ENCODE measurements at places on chromosomes 7 and 10. TPM values are rescaled to one million over a fixed set of nuclear protein-coding genes. Genes with fewer than 3 reads are reported as not detected.

GRCh38 chr7:6636741-6637543, at the start of gene ZNF316:
Gene ZNF316, plus strand, starts transcription at chr7:6637318. Its CDS starts 5,092 bp downstream, at chr7:6642410.
- DNase-seq = no peak

DNA sequence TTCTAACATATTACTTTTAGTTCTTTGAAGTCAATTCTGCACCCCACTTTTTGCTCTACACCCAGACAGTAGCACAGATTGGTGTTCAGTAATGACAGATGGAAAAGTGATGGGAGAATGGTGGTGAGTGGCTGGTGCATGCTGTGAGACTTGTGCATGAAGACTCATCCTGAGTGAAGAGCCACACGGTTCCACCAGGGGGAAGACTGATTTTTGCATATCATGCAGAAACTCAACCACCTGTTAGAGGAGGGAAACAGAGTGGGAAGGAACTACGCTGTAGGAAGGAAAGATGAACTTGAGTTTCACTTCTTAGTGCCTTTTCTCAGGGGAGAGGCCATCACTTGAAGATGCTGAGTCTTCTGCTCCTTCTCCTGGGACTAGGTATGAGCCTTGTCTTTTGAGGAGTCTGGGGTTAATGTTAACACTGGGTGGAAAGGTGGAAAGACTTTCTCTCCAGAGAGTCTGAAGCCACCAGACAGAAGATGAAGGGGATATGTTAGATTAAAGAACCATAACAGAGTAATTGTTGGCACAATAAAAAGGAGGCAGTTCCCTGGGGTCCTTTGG, 9.3 kb upstream of the PRSS1 start:
- DNase-seq = no peak

GRCh38 chr7:107593025-107593410, 13.0 kb downstream of the BCAP29 start:
- no peak for DNase-seq

GRCh38 chr10:101226491-101227428, 2.5 kb downstream of the LBX1 start:
- no peak for DNase-seq

DNA sequence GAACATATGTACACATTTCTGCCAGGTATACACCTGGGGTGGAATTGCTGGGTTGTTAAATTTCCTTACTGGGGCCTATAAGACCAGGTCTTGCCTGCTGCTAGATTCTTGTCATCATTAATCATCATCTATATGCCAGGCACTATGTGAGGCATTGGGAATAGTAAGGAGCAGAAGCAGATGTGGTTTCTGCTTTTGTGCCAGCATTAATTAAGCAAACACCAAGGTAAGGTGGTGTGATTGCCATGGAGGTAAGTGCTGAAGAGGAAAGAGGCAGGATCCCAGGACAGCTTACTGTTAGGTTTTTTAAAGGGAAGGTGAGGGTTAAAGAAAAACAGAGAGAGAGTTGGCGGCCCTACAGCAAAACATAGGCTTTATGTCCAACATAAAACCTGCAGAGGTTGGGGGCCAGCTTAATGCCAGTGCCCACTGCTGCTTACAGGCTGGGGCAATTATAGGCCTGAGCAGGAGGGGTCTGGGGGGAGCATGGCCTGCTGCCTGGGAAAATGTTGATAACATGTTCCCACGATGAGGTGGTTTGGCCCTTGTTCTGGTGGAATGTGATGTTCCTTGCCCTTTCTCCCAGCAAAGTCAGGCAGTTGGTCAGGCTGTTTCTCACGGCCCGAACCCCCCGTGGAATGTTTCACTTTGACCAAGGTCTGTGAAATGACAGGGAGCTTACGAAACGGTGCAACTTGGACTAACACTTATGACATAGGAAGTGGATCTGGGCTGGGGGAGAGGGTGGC, 93.9 kb downstream of the RBM20 start:
- no peak for DNase-seq

GRCh38 chr10:4945766-4946717, 17.2 kb upstream of the AKR1C1 start:
- DNase-seq = no peak

GRCh38 chr7:91239171-91239604, 25.0 kb upstream of the FZD1 start:
- no peak for DNase-seq

DNA sequence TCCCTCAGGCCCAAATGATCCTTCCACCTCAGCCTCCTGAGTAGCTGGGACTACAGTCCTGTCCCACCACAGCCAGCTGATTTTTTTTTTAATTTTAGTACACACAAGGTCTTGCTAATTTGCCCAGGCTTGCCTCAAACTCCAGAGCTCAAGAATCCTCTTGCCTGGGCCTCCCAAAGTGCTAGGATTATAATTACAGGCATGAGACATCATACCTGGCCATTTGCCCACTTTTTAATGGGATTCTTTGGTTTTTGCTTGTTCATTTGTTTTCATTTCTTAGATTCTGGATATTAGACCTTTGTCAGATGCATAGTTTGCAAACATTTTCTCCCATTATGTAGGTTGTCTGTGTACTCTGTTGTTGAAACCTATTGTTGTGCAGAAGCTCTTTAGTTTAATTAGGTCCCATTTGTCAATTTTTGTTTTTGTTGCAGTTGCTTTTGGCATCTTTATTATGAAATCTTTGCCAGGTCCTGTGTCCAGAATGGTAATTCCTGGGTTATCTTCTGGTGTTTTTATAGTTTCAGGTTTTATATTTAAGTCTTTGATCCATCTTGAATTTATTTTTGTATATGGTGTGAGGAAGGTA, 95.2 kb downstream of the GLCCI1 start:
- no peak for DNase-seq

MTERF1 gene
- 4.7 TPM for total RNA-seq

CALML5 gene
- 6,742 TPM for total RNA-seq

MACROH2A2 gene
- 11.0 TPM for total RNA-seq

Measured in lower leg skin (tissue), 4 donors.